ENCODE measurements at places on chromosomes 1 and 21. TPM values are rescaled to one million over a fixed set of nuclear protein-coding genes. Genes with fewer than 3 reads are reported as not detected.

Gene LRRC3
- 2.7 TPM for total RNA-seq

DNA sequence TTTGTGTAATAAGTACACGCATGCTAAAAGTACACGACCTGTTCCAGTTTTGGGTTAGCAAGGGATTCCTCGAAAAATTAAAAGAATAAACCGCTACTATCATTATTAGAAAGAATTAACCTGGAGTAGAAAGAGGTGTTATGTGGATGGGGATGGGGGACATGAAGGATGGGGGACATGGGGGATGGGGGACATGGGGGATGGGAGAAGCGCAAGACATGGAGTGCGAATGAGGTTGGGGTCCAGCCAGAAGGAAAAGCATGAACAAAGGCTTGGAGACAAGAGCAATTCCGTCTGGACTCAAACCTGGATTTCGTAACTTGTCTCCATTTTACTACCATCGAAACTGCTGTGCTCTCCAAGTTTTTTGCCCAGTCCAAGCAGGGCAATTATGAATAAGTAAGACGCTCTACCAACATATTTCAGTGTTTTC lies 591 bp upstream of the KDM1A start:
- peak overlapping the region; percentile 86 for H3K27ac ChIP-seq
- H3K4me3 ChIP-seq: peak overlapping the region; percentile 86
- peaks cover 39% of the 10 kb centered on the region for H3K4me1 ChIP-seq
- no peaks in the 10 kb centered on the region for H3K27me3 ChIP-seq
- peaks cover 19% of the 10 kb centered on the region for H3K36me3 ChIP-seq
- no peak for DNase-seq

DNA sequence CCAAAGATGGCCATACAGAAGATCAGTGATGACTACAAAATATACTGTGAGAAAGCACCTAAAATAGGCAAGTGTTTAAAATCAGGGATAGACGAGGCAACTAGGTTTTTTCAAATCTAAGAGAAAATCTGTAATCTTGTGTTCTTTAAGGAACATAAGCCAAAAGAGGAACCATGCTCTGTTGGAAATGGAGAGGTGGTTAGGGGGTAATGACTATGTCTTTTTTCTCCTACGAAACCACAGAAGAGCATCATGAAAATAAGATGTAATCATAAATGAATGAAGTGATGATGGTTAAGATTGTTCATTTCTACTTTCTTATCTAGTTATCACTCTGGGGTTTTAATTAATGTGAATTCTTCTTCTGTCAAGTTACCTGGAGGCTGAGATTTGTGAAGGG lies 43.1 kb downstream of the RGSL1 start:
- H3K27ac ChIP-seq: no peak overlapping the region
- H3K27me3 ChIP-seq: peaks cover 2% of the 10 kb centered on the region
- H3K4me3 ChIP-seq: no peak overlapping the region
- no peaks in the 10 kb centered on the region for H3K4me1 ChIP-seq

DNA sequence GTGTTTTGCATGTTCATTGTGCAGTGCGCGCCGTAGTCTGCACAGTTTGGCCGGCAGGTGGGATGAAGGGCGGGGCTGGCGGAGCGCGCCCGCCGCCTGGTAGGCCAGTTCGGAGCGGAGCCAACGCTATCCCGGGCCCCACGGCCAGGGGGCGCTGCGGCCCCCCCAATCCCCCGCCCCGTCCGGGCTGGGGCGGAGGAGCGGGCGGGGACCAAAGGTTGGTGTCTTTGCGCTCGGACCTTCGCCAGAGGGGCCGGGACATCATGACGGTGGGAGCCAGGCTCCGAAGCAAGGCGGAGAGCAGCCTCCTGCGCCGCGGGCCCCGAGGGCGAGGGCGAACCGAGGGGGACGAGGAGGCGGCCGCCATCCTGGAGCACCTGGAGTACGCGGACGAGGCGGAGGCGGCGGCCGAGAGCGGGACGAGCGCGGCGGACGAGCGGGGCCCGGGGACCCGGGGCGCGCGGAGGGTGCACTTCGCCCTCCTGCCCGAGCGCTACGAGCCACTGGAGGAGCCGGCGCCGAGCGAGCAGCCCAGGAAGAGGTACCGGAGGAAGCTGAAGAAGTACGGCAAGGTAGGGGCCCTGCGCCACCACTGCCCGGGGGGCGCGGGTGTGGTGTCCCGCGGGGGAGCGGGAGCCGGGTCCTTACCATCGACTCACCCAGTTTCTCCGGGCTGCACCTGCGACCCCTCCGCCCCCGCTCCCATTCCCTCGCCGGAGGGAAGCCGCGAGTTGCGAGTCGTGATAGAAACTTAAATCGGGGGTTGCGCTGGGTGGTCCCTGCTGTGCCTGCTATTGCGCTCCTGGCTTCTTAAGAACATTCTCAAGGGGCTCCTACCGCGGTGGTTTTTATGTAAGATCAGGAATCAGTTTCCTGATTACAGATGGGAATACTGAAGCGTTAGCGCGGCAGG lies at the start of gene C1orf115:
Gene C1orf115, plus strand, starts transcription at position 224 of the 913 bp plus-strand sequence. Its CDS starts 40 bp downstream, at position 264.
- no peaks in the 10 kb centered on the region for H3K36me3 ChIP-seq
- peaks cover 12% of the 10 kb centered on the region for H3K27me3 ChIP-seq
- H3K4me3 ChIP-seq: peak within 1 kb of the TSS; percentile 71
- peaks cover 4% of the 10 kb centered on the region for H3K4me1 ChIP-seq
- no peak within 1 kb of the TSS for H3K27ac ChIP-seq

Gene POTED
- not detected for total RNA-seq

Gene REG4
- 0.47 TPM for total RNA-seq

Gene AGO4
- 10.1 TPM for total RNA-seq

Gene LAMB3
- total RNA-seq: 3.1 TPM

GRCh38 chr1:1082239-1082775 lies 8.2 kb upstream of the RNF223 start:
- H3K27me3 ChIP-seq: no peaks in the 10 kb centered on the region
- no peak for DNase-seq
- H3K4me1 ChIP-seq: peaks cover 5% of the 10 kb centered on the region
- no peak overlapping the region for H3K27ac ChIP-seq
- no peaks in the 10 kb centered on the region for H3K36me3 ChIP-seq
- no peak overlapping the region for H3K4me3 ChIP-seq

Gene NCF2
- total RNA-seq: 9.0 TPM

All from activated CD4-positive, alpha-beta T cell treated with anti-CD3 and anti-CD28 coated beads for 36 hours (primary cell).